ENCODE measurements at places on chromosomes 7 and 10. TPM values are rescaled to one million over a fixed set of nuclear protein-coding genes. Genes with fewer than 3 reads are reported as not detected.

DNA sequence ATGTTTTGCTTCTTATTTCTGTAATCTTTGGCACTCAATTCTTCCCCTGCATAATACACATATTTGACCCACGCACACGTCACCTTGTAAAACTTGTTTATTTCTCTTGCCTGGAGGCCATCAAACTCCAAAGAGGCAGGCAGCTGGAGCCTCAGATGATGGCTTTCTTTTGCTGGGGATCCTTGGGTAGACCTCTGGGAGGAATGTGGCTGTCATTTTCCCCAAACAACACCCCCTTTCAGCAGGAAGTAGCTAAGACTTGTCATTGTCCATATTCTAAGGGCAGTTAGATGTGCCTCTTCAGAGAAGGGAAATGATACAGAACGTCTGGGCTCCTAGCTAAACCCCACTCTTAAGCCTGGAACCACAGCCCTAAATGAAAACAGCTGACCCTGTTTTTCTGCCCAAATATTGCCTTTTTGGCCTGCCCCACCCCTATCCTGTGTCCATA, 111.3 kb downstream of the ITGB8 start:
- no peak overlapping the region for H3K4me3 ChIP-seq
- H3K27ac ChIP-seq, result no peak overlapping the region

- H3K36me3 ChIP-seq, result no peaks in the 10 kb centered on the region
- DNase-seq, result no peak
- peaks cover 9% of the 10 kb centered on the region for H3K27me3 ChIP-seq
- no peak overlapping the region for H3K4me3 ChIP-seq
- H3K27ac ChIP-seq, result no peak overlapping the region
- H3K4me1 ChIP-seq, result no peaks in the 10 kb centered on the region
These were observed 103.1 kb downstream of the BMS1 start for GRCh38 chr10:42885491-42886270.

DNA sequence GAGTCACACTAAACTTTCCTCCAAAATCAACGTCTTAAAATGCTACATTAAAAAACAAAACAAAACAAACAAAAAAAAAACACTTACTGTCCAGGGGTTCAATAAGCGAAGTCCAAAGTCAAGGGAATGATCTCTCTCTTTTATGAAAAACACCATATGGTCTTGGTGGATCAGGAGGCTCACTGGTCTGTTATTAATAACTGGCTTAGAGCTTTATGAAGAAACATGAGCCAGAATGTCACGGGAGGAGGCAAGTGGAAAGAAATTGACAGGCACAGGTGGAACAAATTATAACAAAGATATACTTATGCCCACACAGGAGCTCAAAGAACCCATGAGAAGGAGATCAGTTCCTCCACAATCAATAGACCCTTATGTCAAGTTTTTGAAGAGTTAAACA, at the start of gene MRLN:
TSS of gene MRLN (minus strand) at position 189 of the 400 bp plus-strand sequence.
- H3K4me3 ChIP-seq, result no peak within 1 kb of the TSS
- H3K27ac ChIP-seq, result no peak within 1 kb of the TSS
- H3K4me1 ChIP-seq, result no peaks in the 10 kb centered on the region
- peaks cover 14% of the 10 kb centered on the region for H3K27me3 ChIP-seq

TMEM213 gene
- not detected for total RNA-seq

GRCh38 chr10:131816941-131817700, 83.7 kb upstream of the PPP2R2D start:
- H3K27ac ChIP-seq, result no peak overlapping the region
- DNase-seq, result no peak
- H3K4me3 ChIP-seq, result no peak overlapping the region
- no peaks in the 10 kb centered on the region for H3K27me3 ChIP-seq
- no peaks in the 10 kb centered on the region for H3K4me1 ChIP-seq
- no peaks in the 10 kb centered on the region for H3K36me3 ChIP-seq

CFAP69 gene
- total RNA-seq, result not detected

DNA sequence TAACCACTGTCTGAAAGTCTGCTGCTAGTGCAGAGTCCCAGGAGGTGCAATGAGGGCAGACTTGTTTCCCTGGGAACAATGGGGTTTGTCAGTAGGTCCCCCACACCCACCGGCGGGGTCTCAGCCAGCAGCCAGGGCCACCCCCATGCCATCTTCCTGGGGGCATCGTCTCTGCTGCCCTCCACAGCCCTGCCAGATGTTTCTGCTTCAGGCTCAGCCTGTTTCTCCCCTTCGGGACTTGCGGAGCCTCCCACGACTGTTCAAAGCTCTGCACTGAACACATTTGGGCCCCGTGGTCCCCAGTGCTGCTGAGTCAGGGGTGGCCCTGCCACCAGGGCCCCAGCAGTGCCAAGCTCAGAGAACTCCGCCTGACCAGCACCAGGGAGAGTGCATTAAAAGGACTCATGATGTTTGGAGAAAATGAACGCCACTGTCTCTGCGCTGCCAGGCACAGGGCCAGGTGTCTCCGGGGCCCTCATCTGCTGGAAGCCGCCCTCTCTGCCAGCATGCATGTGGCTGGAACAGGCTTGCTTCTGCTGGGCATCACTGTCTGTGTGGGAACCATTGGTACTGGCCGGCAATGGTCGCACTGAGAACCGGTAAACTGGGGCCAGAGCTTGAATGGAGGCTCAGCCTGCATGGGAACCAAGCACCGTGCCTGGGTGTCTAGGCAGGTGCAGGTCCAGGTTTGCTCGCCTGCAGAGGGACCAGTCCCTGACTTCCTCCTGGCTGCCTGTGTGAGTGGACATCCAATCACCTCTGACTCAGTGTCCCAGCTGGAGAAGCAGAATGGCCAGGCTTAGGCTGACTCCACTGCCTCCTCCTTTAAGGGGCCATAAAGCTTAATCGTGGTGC, 345.1 kb downstream of the GLRX3 start:
- H3K36me3 ChIP-seq, result no peaks in the 10 kb centered on the region
- H3K4me3 ChIP-seq, result no peak overlapping the region
- no peak overlapping the region for H3K27ac ChIP-seq
- no peak for DNase-seq
